ENCODE measurements at places on chromosomes 7 and 10.

- DNase-seq, result no peak
These were observed 45.3 kb upstream of the OSBPL3 start for GRCh38 chr7:25025218-25025671.

DNA sequence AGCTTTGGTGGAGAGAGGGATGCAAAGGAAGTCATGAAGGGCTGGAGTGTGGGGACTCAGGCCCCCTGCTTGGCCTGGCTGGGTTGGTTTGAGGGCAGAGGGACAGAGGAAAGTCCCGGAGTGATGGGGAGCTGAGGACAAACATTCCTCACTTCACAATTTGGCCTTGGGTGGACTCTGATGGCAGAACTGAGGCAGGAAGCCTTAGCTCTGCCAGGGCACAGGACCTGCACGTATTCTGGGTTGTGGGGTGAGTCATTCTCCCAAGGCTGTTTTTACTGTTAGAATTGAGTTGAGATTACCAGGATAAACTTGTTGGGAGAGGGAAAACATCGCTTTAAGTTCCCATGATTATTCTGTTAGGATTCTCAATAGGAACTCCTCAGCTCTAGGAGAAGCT, 2.6 kb downstream of the GOLGA7B start:
- no peak for DNase-seq

GRCh38 chr7:29086545-29086944, 59.8 kb downstream of the CPVL start:
- DNase-seq, result no peak

DNA sequence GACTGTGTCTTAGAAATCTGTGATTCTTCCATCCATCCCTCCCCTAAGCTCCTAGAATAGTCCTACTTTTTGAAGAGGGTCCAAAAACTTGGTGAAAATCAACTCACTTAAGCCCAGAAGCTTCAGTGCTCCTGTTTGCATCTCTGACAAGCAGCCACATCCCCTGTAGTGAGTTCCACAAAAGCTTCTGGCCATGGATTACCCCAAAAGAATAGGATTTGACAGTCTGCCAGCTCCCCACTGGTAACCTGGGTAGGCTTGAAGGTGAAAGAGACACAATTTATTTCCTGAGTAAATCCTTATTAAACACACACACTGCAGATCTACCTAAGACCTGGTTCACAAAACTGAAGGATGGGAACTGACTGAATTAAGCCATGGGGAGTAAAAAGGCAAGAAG, 46.5 kb downstream of the LGI1 start:
- DNase-seq, result no peak

GRCh38 chr7:45257284-45257683, 99.7 kb downstream of the RAMP3 start:
- DNase-seq, result no peak

GRCh38 chr7:66556177-66556548, 72.5 kb upstream of the KCTD7 start:
- no peak for DNase-seq

GRCh38 chr10:119113751-119114732, 10.1 kb downstream of the DENND10 start:
- DNase-seq, result no peak

- DNase-seq, result no peak
These were observed 176.4 kb downstream of the DNAJB6 start for GRCh38 chr7:157513162-157513621.

- DNase-seq, result no peak
These were observed 73.2 kb upstream of the SHH start for GRCh38 chr7:155885167-155886155.

- no peak for DNase-seq
These were observed 184.4 kb downstream of the C7orf25 start for GRCh38 chr7:42727451-42727850.

DNA sequence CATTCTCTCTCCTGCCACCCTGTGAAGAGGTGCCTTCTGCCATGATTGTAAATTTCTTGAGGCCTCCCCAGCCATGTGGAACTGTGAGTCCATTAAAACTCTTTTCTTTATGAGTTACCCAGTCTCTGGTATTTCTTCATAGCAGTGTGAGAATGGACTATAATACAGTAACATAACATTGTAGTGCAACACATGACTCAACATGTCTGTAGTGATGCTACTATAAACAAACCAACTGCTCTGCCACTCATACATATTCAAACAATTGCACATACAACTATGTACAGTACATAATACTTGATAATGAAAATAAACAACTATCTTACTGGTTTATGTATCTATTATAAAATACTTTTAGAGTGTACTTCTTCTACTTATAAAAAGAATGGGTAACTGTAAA, 7.1 kb downstream of the ATOH7 start:
- DNase-seq, result no peak

DNA sequence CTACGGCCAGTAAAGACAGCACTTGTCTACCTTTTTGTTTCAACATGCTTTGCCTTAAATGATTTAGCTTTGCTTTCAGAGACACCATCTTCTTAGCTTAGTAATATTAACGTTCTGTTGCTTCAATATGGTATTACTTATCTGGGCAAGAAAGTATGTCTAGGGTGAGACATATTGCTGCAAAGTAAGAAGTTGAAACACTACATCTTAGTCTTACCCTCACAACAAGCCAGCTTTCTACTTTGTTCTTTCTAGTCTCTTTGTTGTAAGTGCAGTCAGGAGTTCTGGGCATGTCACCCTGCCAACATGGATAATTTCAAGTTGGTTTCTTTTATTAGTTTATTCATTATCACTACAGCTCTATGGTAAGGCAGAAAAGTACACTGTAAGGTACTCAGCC, 122.7 kb upstream of the DNAJB12 start:
- DNase-seq, result no peak

DNA sequence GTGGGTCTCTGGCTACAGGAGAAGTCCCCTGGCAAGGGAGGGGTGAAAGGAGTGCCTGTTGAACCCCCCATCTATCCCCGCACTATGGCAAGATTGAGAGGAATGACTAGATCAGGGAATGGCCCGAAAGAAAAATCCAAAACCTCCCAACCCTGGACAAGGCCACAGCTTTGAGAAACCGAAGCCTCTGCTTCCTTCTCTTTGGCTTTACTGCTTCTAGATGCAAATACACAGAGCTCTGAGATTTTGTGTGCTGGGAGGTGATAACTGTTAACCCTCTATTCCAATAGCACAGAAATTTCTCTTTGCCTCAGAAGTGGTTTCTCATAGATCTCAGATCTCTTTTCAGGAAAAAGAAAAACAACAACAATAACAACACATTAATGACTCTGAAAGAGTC, 15.0 kb downstream of the CAV1 start:
- DNase-seq, result no peak

- no peak for DNase-seq
These were observed 9.9 kb downstream of the CLDN12 start for GRCh38 chr7:90413185-90413528.

DNA sequence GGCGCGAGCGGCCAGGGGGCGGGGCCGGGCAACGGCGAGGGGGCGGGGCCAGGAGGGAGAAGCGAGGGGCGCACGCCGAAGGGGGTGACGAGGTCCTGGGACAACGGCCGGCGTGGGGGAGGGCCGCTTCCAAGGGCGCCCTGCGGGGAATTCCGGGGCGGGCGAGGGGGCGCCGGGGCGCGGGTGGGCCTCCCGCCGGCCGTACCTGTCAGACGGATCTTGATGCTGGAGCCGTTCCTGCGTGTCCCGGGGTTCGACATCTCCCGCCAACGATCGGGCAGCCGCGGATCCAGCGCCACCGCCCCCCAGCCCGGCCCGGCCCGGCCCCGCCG, 421 bp downstream of the SMURF1 start:
- DNase-seq, result no peak

DNA sequence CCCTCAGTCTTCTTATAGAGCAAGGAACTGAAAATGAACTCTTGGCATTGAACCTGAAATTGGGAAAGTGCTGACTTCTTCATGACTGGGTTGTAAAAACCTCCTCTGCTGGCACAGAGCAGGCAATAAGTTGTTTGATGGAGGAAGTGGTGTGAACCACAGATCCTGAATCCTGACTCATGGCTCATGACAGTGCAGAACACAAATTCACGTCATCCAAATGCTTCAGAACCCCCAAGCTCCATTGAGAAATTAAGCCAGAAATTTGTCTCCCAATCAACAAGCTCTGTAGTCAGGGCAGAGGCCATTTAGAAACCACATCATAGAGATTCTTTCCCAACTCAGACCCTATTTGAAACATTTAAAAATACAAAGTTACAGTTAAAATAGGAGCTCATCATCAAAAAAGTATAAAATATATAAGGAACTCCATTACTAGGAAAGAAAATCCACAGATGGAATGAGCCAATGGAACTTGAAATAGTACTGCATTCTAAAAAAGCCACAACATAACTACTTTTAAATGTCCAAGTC, 10.3 kb upstream of the STK17A start:
- DNase-seq, result no peak

DNA sequence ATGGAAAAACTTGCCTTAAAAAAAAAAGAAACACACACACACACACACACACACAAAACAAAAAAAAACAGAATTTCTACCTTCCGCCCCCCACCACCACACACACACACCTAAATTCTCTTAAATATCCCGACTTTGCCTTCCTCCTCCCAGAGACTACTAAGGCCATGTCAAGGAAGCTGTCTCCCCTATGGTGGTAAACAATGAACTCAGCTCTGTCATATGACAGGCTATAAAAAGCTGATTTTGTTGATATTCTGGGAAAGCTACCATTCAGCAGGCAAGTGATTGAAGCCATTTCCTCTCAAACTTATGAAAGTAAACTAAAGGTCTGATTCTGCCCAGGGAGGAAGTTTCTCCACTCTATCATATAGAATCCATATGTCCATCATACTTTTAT, 471.0 kb downstream of the GFRA1 start:
- DNase-seq, result no peak

DNA sequence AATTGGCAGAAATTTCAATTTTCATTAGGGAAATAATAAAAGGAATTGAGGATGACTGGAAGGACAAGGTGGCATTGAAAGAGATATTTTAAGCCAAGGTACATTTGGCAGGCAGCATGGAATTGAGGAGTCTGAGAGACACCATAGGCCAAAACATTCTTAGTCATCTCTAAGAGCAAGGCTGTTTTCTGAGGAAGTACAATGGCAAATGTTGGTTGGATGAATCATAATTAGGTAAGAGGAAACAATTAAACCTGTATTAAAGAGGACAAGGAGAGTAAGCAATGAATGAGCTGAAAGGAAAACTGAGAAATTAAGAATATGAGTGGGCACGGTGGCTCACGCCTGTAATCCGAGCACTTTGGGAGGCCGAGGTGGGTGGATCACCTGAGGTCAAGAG, 86.3 kb downstream of the MRPL32 start:
- no peak for DNase-seq

DNA sequence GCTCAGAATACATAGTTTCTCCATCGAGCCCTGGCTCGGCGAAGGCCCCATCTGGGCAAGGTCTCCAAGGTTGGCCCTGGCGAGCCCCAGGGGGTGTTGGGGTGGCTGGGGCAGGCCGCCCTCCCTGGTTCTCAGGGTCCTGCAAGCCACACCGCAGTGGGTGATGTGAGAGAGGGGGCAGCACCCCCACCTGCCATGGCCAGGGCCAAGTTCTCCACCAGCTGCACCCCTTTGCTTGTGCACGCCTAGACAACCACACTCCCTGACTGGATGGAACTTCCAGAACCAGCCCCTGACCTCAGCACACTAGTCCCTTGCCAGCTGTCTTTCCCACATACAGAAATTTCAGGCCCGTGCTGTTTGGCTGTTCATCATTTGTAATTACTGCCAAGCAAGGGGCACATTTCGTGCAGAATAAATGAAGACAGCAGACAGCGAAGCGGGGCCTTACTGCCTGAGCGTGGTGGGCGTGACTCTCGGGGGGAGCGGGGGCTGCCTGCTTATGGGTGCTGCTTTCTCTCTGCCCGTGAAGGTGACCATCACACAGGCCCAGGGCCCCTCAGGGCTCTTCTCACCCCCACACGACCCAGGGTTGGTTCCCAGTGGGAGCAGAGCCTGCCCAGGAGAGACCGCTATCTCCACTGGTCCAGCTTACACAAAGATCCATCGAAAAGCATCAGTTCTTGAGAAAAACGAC, 85.9 kb downstream of the ADARB2 start:
- DNase-seq, result no peak

DNA sequence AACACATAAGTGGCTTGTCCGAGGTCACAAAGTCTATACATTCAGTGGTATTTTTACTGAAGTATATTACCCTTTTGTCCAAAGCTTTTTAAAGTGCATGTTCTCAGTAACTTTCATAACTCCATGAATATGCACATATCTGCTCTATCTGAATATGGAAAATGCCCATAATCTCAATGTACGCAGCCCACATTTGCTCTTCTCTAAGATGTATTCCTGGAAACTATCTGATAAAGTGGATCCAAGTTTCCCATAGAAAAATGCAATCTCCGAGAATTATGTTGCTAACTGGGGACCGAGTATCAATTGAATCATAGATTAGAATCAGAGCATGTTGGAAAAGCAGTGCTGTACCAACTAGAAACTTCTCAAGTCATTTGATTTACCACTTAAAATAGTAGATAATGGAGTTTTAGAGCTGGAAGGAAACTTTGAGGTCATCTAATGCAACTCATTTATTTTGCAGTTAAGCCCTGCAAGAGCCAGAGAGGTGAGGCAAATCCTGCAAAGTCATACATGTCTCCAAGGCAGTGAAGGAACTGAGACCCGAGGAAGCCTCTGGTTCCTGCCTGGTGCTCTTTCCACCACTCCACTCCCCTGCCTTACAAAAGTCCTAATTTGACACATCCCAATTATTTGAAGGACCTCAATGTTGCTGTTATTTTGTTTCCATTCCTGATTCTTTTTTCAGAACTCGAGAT, 69.4 kb downstream of the CYCS start:
- no peak for DNase-seq

DNA sequence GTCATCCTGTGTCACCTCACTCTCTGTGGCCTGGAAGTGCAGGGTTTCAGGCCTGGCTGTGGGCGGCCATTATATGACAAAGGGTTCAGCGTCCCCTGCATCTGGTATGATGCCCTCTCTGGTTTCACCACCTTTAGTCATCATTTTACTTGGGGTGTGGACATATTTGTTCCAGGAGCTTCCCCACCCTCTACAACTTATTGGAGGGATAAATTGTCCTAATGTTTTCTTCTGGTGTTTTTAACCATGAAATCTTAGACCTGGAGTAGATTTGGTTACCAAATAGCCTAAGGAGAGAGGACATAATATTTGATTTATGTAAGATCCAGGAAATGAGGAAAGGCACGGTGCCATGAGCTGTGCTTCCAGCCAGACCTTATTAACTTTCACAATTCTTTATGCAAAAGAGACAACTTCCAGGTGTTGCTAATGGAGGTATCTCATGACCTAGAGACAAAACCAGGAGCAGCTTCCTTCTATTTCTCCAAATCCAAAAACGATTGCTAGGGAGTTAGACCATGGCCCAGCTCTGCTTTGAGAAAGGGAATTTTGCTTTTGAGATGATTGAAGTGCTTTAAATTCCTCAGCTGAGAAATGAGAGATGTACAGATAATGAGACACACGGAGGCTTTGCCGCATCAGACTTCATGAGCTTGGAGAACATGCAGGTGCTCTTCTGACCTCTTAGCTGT, 20.9 kb downstream of the WBP1L start:
- no peak for DNase-seq

GRCh38 chr7:155602156-155602555, 42.3 kb upstream of the RBM33 start:
- DNase-seq, result no peak

- no peak for DNase-seq
These were observed 73.0 kb upstream of the IL6 start for GRCh38 chr7:22653951-22654350.

- no peak for DNase-seq
These were observed 52.5 kb downstream of the PROSER2 start for GRCh38 chr10:11875494-11876281.

- no peak for DNase-seq
These were observed 96.4 kb upstream of the APBB1IP start for GRCh38 chr10:26341701-26342100.

GRCh38 chr10:44154956-44155355, 229.9 kb downstream of the CXCL12 start:
- DNase-seq, result no peak

Measured in stimulated activated CD4-positive, alpha-beta T cell treated with anti-CD3 and anti-CD28 coated beads, Interleukin-4, amount 100 ng/mL, for 1 hour (primary cell).